ENCODE measurements at places on chromosomes 16 and 17.
A peak's percentile ranks its signal among the peaks of the same experiment; 100 is the strongest.

GRCh38 chr16:87487361-87487924 is 5.4 kb downstream of the ZCCHC14 start:
- no peak for DNase-seq

DNA sequence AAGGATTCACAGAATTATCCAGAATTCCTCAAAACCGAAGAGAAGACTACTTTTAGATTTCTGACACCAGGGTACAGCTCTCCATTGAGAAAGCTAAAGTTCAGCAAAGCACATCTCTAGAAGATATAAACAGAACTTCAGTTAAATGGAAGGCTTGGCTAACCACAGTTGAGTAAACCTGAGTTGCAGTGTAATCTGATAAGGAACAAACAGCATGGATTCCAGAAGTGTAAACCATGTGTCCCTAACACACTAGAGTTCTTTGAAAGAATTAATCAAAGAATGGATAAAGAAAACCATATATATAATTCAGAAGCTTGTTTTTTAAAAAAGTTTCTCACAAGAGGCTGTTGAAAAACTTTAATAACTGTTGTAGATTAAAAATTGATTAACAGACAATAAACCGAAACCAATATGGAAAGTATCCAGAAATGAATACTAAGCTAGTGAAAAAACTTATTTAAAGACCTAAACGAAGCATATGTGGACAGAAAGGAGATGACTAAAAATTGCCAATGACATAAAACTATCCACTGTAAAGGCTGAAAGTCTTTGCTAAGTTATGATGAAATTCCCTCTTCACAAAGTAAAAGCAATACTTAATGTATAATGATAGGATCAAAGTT is 4.3 kb downstream of the RNF43 start:
- no peak for DNase-seq

DNA sequence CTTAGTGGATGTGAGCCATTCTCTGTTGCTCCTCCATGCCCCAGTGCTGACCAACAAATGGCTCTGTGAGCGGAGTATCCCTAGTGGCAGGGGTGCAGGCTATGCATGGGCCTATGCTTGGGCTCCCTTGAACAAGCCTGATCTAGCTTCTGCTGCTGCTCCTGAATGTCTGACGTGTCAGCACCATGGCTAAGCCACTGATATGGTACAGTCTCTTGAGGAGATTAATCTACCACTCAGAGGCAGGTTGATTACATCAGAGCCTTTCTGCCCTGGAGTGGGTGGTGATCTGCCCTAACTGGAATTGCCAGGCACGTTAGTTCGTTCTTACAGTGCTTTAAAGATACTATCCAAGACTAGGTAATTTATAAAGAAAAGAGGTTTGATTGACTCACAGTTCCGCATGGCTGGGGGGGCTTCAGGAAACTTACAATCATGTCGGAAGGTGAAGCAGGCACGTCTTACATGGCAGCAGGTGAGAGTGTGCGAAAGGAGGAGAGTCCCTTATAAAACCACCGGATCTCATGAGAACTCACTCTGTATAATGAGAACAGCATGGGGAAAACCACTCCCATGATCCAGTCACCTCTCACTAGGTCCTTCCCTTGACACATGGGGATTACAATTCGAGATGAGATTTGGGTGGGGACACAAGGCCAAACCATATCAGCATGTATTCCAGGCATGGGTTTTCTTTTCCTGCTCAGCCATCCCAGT is 41.5 kb upstream of the B4GALNT2 start:
- DNase-seq, result no peak

DNA sequence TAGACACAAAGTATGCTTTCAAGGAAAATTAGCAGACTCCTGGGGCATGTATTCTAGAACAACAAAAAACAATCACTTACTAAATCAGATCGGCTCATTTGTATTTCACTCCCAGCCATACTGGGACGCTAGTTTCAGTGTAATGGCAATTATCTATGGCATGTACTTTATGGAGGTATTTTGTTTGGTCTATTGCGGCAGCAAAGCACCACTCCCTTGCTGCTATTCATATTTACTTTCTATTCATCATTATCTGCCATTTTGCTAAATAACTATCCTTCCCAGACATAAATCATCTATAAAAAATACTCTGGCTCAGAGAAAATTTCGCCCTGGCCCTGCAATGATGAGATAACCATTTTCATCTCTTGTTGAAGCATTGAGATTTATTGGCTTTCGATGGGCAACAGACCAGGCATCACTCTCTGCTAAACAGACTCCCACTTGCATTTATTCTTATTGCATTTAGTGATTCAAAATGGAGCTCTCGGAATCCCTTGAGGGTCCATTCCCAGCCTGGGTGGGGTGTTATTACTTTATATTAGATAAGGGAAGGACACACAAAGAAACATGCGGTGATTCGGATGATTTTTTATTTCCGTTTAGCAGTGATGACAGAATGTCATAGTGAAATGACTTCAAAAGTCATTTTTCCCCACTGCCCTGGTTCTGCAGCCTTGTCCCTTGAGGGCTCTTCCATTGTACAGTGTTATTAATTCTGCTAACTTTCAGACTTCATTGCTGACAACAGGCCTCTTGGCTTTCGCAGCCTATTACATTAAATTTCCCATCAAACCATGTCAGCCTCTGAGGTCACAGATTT is 225.8 kb downstream of the IRX3 start:
- DNase-seq, result no peak

GRCh38 chr16:84700446-84701300 is 873 bp downstream of the USP10 start:
- DNase-seq, result no peak

DNA sequence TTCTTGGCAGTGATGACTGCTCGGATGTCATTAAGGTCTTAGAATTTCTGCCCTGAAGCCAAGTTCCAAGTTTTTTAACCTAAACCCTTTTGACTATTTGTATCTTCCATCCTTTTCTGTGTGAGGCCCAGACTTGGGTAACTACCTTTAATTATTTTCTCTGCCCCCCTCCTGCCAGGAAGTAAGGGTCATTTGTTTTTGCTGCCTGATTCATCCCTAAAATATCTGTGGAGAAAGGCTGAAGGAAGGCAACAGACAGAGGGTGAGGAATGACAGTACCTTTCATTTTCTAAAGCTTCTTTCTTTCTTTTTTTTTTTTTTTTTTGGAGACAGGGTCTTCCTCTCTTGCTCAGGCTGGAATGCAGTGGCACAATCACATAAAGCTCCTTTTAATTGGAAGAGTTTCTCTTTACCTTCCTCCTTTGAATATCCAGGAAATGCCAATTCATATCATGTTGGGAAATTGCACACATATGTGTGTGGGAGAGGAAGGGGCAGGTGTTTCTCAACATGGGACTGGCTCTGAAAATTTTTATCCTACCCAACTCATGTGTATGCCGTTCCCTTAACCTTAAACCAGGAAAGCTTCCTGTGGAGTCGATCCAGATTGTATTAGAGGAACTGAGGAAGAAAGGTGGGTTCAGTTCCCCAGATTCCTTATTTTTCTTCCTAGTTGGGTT is 957 bp downstream of the VPS25 start:
- DNase-seq, result no peak

- DNase-seq, result no peak
Measured at GRCh38 chr17:41823580-41823979, 10.8 kb downstream of the FKBP10 start.

DNA sequence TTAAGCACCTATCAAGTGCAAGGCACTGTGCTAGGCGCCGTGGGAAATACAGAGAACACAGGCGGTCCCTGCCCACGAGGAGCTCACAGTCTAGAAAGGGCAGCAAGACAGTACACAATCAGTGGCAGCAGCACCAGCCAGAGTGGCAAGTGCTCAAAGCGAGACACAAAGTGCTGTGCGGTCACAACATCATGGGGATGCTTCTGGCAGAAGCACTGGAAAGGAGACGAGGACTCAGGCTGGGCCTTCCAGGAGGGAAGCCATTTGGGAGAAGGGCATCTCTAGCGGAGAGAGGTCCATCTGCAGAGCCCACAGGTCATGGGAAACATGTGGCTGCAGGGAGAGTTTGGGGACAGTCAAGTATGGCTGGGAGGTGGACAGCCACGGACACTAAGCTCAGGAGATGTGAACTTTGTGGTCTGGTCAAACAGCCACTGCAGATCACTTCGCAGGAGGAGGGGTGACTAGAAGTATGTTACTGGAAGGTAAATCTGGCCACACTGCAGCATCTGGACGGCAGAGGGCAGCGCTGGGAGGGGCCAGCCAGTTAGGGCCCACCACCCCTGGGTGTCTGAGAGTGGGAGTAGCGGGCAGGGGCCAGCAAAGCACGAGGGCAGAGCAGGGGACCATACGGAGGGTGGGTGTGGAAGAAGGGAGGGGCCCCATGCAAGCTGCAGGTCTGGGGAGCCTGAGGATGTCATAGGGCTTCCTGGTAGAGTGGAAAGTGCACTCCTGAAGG is 71.1 kb downstream of the N4BP1 start:
- no peak for DNase-seq

- no peak for DNase-seq
Measured at GRCh38 chr16:9206156-9206555, 114.7 kb downstream of the HAPSTR1 start.

- no peak for DNase-seq
Measured at GRCh38 chr16:55501549-55502322, 7.1 kb upstream of the LPCAT2 start.

- DNase-seq, result peak; percentile 90
Measured at GRCh38 chr17:16905593-16906191, 66.2 kb downstream of the TNFRSF13B start.
